Left kidney (tissue), 8 donors: ENCODE measurements at places on chromosomes 1 and 21. TPM values are rescaled to one million over a fixed set of nuclear protein-coding genes. Genes with fewer than 3 reads are reported as not detected.

Gene ASCL5
- 0.15 TPM for polyA plus RNA-seq

Gene SPRR2E
- polyA plus RNA-seq: not detected

Gene ANGPTL3
- 8.9 TPM for polyA plus RNA-seq

Gene PROK1
- 0.17 TPM for polyA plus RNA-seq

Gene RHD
- 2.1 TPM for polyA plus RNA-seq

Gene TDRD10
- 1.4 TPM for polyA plus RNA-seq

Gene OR2L8
- not detected for polyA plus RNA-seq

Gene CCDC30
- polyA plus RNA-seq: 26.7 TPM

Gene SH2D5
- polyA plus RNA-seq: 0.86 TPM

Gene SPRR4
- polyA plus RNA-seq: not detected

Gene SGIP1
- polyA plus RNA-seq: 18.4 TPM

Gene EPHX1
- polyA plus RNA-seq: 59.0 TPM

Gene CNKSR1
- polyA plus RNA-seq: 15.4 TPM

DNA sequence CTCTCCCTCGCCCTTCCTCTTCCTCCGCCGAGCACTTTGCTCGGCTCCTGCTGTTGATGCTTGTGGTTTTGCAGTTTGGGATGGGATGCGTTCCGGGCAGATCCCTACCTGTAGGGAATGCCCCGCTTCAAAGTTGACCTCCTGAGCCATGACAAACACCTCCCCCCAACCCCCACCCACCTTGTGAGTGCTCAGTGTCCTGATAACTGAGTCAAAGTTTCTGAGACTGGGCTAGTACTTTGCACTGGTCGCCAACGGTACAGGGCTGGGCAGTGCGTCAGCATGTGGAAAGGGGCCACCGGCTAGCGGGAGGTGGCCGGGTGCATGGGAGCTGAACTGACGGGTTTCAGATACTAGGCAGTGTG lies 771 bp downstream of the RABGAP1L start:
- peak; percentile 13 for DNase-seq

GRCh38 chr1:200436436-200436835 lies 26.6 kb upstream of the ZNF281 start:
- DNase-seq: no peak

GRCh38 chr1:217004776-217005436 lies 281.7 kb upstream of the ESRRG start:
- DNase-seq: no peak

- DNase-seq: no peak
Measured at GRCh38 chr1:111731956-111732355, 7.2 kb downstream of the INKA2 start.

GRCh38 chr1:218521414-218522169 lies 176.5 kb downstream of the TGFB2 start:
- no peak for DNase-seq

GRCh38 chr1:156458181-156458503 lies 42.4 kb downstream of the MEF2D start:
- DNase-seq: no peak

- no peak for DNase-seq
Measured at GRCh38 chr21:39730418-39731157, 14.4 kb upstream of the IGSF5 start.

- no peak for DNase-seq
Measured at GRCh38 chr1:209364716-209365115, 218.8 kb upstream of the CAMK1G start.

GRCh38 chr1:89037186-89037585 lies 14.5 kb upstream of the GBP3 start:
- DNase-seq: no peak

GRCh38 chr1:61050541-61051442 lies 31.6 kb upstream of the NFIA start:
- DNase-seq: no peak

- no peak for DNase-seq
Measured at GRCh38 chr1:13451399-13451965, 41.2 kb downstream of the PRAMEF20 start.

- no peak for DNase-seq
Measured at GRCh38 chr1:17780916-17781315, 25.8 kb downstream of the ACTL8 start.

GRCh38 chr1:178232108-178232507 lies 138.2 kb downstream of the RASAL2 start:
- DNase-seq: no peak

- DNase-seq: no peak
Measured at GRCh38 chr1:233704898-233705723, 91.2 kb downstream of the KCNK1 start.

DNA sequence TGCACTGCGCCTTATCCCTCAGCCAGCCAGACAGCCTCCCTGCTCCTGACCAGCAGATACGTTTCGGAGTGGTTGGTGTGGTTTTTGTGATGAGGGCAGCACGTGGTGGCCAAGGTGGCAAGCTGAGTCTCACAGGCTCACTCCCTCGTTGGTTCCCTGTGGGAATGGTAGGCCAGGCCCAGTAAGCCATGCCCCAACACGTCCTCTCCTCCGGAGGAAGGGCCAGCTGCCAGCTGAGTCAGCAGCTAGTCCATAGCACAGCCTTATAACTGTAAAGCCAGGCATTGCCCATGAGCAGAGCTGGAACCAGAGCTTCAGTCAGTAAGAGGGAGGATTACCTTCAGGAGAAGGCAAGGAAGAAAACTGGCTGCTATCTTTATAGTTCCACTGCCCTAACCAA lies 29.5 kb downstream of the SZRD1 start:
- DNase-seq: no peak

DNA sequence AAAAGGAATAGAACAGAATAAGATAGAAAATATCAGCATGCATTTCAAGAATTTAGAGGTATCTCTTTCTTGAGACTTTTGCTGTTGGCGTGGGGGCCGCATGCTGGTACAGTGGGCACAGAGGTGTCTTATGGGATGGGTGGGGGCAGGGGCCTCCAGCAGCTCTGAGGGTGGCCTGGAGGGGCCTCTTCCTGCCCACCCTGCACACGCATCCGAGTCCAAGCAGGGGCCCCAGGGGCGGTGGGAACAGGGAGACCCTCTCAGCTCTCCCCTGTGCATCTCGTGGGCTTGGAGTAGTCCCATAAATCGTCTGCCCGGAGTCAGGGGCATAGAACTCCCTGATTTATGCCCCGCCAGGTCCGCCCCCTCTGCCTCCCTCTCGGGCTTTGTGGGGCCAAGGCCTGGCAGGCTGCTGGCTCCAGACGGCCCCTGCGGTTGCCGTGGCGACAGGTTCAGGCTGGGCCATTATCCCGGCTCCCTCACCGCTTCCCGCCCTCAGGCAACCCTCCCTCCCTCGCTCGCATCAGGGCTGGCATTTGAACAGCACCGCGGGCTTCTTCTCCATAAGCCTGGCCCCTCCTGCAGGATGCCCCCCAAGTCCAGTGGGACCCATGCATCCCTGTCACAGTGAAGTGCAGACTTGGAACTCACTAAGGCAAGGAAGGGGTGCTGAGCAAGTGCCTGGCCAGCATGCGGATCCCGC lies 133.2 kb upstream of the ZBTB40 start:
- DNase-seq: peak; percentile 84

- no peak for DNase-seq
Measured at GRCh38 chr1:225354906-225355305, 72.9 kb downstream of the LBR start.

GRCh38 chr21:34695434-34695833 lies 26.6 kb downstream of the CLIC6 start:
- DNase-seq: no peak

GRCh38 chr1:93960641-93961147 lies 51.5 kb upstream of the GCLM start:
- DNase-seq: no peak
